ENCODE measurements at places on chromosomes 11 and 22. TPM values are rescaled to one million over a fixed set of nuclear protein-coding genes. Genes with fewer than 3 reads are reported as not detected.

The OR4C11 gene
- not detected for total RNA-seq

DNA sequence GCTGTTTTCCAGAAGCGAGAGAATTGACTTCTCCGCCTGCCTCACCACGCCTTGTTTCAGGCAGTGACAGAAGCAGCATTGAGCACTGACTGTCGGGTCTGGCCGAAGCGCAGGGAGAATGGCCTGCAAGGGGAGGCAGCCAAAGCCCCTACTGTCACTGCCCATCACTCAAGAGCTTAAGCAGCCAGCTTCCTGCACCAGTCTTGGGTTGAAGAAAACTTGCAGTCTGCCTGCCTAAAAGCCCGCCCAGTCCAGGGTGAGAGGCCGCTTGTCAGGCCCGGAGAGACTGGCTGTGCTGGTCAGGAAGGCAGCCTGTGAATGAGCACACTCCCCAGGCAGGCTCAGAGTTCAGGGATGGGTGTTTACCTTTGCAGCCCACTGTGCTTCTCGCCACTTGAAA lies 108.3 kb downstream of the PKNOX2 start:
- no peak for DNase-seq

The C11orf42 gene
- total RNA-seq = not detected

DNA sequence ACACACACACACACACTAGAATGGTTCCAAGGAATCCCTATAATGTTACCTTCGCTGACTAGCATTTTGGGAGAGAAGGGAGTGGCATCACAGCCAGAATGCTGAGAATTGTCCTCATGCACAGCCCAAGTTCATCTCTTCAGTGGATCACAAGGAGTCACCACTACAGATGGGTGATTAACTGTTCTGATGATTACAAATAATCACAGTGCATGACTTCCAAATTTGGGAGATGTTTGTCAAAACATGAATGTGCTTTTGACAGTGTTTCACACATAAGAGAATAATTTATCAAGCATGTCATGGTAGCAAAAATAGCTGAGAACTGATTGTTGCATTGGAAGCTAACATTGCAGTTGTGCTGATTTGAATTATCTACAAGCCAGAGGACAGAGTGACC lies 80.9 kb upstream of the SC5D start:
- no peak for DNase-seq

The AMBRA1 gene
- total RNA-seq = 12.3 TPM

DNA sequence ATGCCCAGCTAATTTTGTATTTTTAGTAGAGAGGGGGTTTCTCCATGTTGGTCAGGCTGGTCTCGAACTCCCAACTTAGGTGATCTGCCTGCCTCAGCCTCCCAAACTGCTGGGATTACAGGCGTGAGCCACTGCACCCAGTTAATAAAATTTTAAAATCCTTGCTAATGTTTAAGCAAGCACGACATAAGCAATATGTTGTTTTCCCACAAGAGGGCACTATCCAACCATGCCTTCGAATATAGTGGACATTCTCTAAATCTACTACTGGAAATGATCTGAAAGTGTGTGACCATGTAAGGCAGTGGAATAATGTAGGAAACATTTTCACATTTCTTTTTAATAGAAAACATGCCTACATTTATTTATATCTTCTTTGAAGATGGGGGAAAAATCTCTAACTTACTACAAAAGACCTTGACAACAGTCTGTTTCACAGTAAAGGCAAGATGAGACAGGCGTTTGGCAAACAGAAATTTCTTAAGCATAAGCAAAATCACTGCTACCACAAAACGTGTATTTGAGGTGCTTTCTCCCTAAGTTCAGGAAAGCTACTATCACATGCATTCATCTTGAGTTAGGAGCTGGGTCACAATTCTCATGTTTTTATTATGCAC lies 38.2 kb downstream of the PITPNB start:
- no peak for DNase-seq

- no peak for DNase-seq
Observed at GRCh38 chr11:58927393-58928106, 11.7 kb upstream of the GLYATL1 start.

DNA sequence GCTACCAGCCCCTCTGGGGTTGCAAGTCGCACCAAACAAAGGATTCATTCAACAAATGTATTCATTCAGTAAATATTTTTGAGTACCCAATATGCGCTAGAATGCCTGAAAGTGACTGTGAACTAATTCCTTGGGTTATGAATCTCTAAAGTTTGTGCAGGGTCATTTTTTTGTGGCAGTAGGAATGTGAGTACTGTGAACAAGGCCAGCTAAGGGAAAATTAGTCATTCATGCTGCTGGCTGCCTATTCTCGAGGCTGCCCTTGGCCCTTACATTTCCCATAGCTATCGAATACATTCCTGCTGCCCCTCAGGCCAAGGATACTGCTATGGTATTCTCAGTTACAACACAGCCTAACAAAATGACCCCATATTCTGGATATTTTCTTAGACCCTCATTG lies 141.6 kb downstream of the TRPC6 start:
- DNase-seq = no peak

The RASGRP2 gene
- 38.4 TPM for total RNA-seq

- DNase-seq = no peak
Observed at GRCh38 chr11:101881586-101881985, 33.2 kb upstream of the CEP126 start.

DNA sequence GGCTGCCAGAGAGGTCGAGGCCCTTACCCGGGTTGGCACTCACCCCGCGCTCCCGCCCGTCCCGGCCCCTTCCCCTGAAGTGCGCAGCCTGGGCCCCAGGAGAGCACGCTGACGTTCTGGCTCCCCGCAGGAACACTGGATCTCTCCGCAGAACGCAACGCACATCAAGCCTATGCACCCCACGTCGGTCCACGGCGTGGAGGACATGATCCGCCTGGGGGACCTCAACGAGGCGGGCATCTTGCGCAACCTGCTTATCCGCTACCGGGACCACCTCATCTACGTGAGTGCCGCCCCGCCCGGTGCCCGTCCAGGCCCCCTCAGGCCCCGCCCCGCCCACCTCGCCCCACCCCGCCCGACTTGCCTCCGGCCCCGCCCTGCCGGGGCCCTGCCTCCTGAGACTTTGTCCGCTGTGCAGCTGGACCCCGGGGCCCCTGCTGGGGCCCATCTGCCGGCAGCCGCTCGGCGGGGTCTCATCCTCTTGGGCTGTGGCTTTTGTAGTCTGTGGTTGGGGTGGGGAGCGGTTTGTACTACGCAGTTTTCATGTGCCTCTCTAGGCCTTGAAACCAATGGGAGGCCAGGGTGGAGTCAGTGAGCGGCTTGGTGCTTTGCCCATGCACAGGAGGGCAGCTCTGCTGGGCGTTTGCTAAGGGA lies 19.7 kb downstream of the MYO7A start:
- DNase-seq = peak; percentile 39

DNA sequence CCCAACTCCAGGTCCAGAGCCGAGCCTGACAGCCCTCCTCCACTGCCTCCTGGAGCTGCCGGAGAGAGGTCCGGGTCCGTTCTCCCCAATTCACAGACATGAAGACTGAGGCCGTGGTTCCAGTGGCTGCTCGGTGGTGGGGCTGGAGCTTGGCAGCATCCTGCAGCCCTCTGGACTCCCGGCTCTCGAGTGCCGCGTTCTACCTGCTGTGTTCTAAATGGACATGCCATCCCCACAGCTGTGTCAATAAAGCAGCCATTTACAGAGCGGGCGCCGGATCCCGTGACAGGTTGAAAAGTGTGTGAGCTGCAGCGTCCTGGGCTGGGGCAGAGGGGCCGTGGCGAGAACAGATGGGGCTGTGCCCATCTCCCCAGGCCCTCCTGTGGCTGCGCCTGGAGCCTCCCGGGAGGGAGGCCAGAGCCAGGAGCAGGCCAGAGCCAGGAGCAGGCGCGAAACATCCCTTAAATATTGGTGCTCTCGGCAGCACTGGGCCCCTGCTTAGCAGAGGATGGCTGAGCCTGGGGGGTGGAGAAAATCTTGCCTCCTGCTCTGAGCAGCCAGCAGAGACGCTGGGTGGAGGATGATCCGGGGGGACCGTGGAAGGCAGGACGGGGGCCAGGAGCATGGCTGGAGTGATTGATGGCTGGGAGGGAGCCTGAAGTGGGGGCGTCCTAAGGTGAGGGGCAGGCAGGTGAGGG lies 46.2 kb downstream of the FLRT1 start:
- no peak for DNase-seq

The PNPLA5 gene
- total RNA-seq = not detected

The UBASH3B gene
- 2.5 TPM for total RNA-seq

DNA sequence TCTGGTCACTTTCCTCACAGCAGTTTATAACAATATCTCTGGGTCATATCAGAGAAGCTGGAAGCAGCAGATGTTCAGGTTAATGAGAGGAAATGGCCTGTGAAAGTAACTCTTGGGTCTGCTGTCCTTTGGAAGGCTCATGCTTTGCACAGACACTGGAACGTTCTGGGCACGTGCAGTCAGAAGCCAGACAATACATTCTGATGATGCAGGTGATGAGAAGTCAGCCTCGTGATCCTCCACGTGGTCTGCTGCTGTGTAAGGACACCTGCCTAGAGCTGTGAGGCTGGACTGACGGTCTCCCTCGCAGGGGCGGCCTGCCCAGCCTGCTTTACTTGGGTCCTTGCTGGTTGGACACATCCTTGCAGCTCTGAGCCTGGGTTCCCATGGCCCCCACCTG lies 18.8 kb upstream of the ADORA2A start:
- peak; percentile 43 for DNase-seq

The CLCF1 gene
- 0.27 TPM for total RNA-seq

GRCh38 chr22:37309211-37310074 lies 27.1 kb downstream of the CYTH4 start:
- no peak for DNase-seq

GRCh38 chr11:130162733-130163132 lies 3.2 kb downstream of the ST14 start:
- DNase-seq = no peak

Measured in Right ventricle myocardium superior (tissue), 1 donor.